Cerebellar nuclear complex (tissue), 1 donor: ENCODE measurements at places on chromosomes 6 and 20.

- no peak for DNase-seq
Measured at GRCh38 chr6:2085657-2086056, 159.7 kb downstream of the GMDS start.

DNA sequence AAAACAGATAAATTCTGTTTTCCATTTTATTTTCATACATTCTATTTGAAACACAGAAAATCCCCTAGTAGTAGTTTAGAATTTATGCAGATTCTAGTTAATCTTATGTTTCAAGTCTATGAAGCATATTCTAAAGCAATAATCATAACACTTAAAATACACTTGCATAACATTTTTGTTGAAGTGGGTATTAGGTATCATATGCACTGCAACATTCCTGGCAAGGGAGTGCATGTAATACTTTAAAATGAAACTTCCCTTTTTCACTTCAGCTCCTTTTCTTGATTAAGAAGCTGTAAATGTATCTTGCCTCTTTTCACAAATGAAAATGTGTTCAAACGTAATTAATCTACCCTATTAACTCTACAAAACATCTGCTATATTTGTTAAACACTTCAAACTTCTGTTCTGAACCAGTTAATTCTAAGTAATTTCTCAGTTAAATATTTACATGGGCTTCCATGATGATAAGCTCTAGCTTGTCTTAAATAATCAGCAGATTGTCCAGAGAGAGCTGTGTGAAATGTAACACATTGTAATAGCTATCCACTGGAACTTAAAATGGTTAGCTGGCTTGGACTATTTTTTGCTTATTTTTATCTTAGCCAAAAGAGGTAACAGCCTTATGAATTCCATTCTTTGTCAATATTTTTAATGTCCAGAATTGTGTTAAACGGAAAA lies 192.8 kb downstream of the COL19A1 start:
- no peak for DNase-seq

- DNase-seq, result no peak
Measured at GRCh38 chr6:157911278-157911677, 70.4 kb upstream of the SYNJ2 start.

DNA sequence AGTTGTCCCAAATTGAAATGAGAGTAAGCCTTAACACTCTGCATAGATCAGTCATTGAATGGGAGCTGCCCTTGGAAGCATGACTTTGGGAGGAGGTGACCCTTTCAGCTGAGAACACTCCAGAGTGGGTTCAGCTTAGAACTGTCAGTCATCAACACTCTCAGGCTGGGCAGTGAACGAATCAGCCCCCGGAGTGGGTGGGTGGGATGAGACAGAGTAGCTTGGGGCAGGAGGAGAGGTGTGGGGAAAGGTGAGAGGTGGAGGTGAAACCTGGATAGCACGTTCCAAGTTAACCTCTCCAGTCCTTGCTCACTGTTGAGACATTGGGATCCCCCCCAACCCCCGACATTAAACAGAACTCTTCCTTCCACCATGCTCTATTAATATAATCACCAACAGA lies 55.3 kb upstream of the TPD52L1 start:
- no peak for DNase-seq

- DNase-seq, result no peak
Measured at GRCh38 chr6:150978624-150979023, 113.1 kb downstream of the MTHFD1L start.

GRCh38 chr6:75609639-75610590 lies 8.2 kb downstream of the SENP6 start:
- DNase-seq, result no peak

GRCh38 chr20:63238514-63239125 lies 2.9 kb downstream of the BIRC7 start:
- no peak for DNase-seq

DNA sequence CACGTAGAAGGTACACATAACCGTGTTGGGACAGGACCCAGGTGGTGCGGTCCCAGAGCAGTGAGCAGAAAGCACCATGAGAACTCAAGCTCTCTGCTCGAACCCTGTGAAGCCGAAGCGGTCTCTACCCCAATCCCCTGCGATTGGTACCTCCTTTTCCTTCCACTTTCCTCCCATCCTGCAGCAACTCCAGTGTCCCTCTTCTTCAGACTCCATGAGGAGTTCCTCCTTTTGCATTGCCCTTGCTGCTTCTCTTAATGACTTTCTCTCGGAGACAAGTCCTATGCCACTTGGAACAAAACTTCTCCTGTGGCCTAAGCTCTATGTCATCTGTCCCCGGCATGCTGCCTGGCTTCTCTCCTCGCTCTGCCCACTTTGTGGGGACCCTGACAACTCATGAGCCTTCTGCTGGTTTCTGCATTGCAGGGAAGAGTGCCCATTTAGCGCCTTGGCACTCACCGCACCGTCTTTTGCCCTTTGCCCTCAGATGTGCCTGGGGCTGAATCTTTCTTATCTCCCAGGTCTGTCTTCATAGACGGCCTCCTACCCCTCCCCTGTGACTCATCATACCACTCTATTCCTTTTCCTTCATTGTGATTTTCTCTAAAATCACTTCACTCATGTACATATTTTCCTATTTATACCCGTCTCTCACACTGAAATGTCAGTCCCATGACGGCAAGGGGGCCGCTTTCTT lies 9.2 kb upstream of the ZNF831 start:
- DNase-seq, result no peak

- DNase-seq, result no peak
Measured at GRCh38 chr20:8581446-8582183, 449.5 kb downstream of the PLCB1 start.

DNA sequence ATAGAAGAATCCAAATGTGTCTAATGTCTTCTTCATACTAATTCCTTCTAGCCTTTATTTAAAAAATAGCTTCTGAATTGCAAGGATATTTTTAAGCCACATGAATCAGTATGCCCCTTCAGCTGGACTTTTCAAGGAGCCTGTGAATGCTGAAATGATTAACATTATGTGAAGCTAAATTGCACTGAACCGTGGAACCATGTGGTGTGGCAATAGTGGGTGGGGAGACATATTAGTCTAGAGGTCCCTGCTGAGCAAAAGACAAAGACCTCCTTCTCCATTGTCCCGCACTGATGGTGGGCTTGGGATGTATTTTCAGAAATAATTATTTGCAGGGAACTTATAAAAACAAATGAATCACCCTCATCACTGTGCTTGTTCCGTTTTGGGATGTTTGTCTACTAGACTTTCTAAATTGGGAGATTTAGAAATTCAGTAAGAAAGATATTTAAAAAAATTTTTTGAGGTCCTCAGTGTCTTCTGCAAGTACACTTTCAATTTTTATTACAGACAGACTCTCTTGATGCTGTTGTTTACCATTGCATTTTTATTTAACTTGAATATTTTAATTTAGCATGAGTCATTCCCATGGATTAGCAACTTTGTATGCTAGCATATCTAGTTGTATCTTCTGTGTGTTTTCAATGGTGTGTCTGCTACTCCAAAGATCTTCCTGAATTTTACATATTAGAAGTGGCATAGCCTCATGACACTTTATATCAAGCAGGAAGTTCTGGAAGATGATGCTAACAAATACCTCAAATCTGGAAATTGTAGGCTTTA lies 238.1 kb downstream of the LAMA2 start:
- no peak for DNase-seq

GRCh38 chr20:23381876-23382275 lies 19.9 kb downstream of the GZF1 start:
- no peak for DNase-seq

DNA sequence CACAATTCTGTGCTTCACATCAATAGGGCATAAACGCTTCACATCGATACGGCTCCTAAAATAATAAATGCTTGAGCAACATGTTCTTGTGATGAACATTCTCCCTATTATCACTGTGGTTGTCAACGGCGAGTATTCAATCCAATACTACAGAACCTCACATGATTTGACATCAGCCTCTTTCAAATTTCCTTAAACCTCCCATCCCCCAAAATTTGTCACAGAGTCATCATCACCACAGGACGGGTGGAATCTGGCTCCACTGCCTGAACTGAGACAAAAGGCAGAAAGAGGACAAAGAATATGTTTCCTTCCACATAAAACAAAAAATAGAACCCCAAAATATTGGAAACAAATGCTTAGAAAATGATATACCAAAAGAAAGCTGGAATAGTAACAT lies 7.3 kb downstream of the THEMIS start:
- DNase-seq, result no peak

GRCh38 chr6:74834967-74835366 lies 370.9 kb downstream of the COL12A1 start:
- no peak for DNase-seq

GRCh38 chr6:11427723-11428245 lies 109.8 kb upstream of the TMEM170B start:
- no peak for DNase-seq

DNA sequence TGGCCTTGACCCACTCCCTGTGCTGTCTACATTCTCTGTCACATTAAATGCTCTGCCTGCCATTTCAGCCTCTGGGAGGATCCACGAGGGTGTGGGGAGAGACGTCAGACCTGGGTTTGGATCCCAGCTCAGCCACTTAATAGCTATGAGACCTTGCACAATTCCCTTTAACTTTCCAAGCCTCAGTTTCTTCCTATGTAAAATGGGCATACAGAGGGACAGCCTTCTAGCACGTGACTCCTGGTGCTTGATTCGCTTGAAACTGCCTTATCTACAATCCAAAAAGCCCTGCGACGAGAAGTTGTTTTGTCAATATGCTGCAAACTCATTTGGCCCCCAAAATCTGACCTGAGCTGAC lies 40.0 kb downstream of the TOX2 start:
- DNase-seq, result no peak

DNA sequence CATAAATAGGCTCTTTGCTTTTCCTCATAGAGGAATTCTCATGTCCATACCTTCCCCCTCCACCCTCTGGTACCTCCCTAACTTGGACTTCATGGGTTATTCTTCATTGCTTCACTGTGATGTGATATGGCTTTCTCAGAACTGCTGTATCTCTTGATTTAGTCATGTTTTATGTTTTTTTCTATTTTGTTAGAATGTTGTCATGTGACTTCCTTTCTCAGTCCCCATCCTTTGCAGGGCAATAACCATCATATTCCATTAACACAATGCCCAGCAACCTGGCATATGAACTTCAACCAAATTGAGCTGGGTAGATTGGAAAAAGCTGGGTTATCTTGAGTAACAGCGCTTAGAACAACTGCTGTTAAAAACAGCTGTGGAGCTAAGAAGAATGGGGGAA lies 190.9 kb upstream of the PRSS16 start:
- no peak for DNase-seq

DNA sequence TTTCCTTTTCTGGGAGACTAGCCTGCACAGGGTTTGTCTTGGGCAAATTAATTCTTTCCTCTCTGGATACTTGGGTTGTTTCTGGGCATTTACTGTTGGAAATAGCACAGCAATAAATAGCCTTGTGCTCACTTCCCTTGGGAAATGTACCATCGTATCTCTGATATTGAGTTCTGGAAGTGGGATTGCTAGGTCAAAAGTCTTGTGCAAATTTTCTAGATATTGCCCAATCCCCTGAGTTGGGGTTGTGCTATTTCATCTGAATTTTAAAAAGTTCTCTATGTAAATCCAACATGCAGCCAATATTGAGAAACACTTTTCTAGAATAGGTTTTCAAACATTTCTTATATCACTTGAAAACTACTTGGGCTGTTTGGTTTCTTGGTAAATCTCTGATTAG lies 64.0 kb upstream of the ELOVL5 start:
- DNase-seq, result no peak

- DNase-seq, result no peak
Measured at GRCh38 chr6:105459049-105459448, 56.2 kb upstream of the PREP start.

DNA sequence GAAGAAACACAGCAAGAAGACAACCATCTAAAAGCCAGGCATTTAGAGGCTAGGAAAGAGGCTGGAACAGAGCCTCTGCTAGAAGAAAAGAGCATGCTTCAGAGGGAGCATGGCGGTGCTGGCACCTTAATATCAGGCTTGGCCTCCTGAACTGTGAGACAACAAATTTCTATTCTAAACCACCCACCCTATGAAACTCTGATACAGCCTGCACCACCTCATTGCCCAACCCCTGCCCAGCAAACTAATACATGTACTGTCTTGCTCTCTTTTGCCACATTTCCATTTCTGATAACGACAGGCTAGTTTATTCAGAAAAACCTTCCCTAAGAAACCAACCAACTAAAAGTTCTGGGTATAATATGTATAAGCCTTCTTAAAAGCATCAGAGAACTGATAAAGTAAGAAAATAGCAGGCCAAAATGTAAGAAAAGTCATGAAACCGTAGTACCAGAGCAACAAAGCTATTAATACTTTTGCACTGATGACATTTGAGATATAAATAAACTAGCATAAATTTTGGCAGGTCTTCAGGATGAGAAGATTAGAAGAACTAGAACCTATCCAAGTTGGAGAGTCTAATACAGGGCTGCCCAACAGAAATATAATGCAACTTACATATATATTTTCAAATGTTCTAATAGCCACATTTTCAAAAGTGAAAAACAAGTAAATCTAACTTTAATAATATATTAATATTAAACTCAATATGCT lies 184.7 kb upstream of the HSF2 start:
- DNase-seq, result no peak

- DNase-seq, result no peak
Measured at GRCh38 chr6:160174681-160175080, 53.1 kb downstream of the SLC22A1 start.

- DNase-seq, result no peak
Measured at GRCh38 chr6:107936162-107936909, 21.7 kb downstream of the SEC63 start.

GRCh38 chr6:13280254-13280653 lies 48.1 kb downstream of the TBC1D7 start:
- no peak for DNase-seq

- DNase-seq, result no peak
Measured at GRCh38 chr6:118735320-118735719, 83.9 kb upstream of the CEP85L start.

- no peak for DNase-seq
Measured at GRCh38 chr6:125170376-125170775, 16.8 kb downstream of the TPD52L1 start.

DNA sequence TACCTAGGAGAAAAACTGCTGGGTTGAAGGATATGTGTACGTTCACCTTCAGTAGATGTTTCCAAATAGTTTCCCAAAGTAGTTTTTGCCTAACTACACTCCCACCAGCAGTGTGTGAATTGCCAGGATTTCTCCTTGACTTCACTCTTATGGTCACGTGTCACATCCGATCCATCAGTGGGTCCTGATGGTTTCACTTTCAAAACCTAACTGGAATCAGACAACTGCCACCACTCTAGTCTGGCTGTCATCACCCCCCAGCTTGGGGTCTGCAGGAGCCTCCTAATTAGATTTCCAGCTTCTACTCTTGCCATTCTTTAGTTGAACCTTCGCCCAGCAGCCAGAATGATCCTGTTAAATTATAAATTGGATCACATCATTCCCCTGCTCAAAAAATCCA lies 8.5 kb upstream of the SLC12A5 start:
- no peak for DNase-seq

GRCh38 chr6:4947716-4948115 lies 56.1 kb downstream of the RPP40 start:
- DNase-seq, result no peak

DNA sequence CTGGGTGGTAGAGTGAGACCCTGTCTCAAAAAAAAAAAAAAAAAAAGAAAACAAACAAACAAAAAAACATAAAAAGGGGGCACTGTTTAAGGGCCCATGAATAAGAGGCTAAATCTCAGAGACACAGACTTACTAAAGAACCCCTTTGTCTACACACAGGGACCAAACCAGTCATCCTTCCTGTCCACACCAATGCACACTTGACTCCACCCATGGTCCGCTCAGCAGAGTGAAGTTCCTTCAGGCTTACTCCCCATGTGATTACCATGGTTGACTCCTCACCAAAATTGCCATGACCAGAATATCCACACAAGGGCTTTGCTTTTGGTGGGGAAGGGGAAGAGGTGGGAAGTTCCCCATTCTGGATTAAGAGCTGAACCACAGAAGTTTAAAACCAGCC lies 19.4 kb upstream of the REPS1 start:
- DNase-seq, result no peak

GRCh38 chr6:45710304-45710821 lies 305.3 kb downstream of the CLIC5 start:
- DNase-seq, result no peak
